ENCODE measurements at places on chromosomes 5 and 9.

GRCh38 chr5:17087035-17087434 is 130.4 kb upstream of the BASP1 start:
- DNase-seq: no peak

GRCh38 chr9:135150981-135151380 is 63.5 kb downstream of the OLFM1 start:
- DNase-seq: no peak

- no peak for DNase-seq
These were observed 6.1 kb upstream of the MACROH2A1 start for GRCh38 chr5:135405082-135405481.

DNA sequence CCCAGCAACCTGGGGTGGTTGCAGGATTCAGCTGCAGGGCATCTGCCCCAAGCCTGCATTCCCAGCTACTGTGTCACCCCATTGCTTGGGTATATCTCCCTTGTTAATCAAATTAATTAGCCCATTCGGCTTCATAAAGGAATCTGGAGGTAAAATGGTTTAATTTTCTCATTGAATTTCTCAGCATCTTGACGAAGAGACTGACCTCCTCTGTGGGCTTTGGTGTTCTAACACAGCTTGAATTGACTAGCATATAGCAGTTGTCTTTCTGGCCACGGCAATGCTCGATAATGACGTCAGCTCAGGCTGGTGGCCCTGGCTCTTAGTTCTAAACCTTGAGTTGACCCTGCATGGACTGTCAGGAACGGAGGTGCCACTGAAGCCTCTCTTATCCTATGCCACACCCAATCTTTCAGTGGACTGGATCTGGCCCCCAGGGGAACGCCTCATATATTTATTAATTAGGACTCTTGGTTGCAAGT is 72.4 kb downstream of the MSX2 start:
- no peak for DNase-seq

GRCh38 chr9:14347406-14348122 is 33.6 kb upstream of the NFIB start:
- DNase-seq: peak; percentile 77

GRCh38 chr5:32130865-32131264 is 43.3 kb downstream of the GOLPH3 start:
- DNase-seq: no peak

DNA sequence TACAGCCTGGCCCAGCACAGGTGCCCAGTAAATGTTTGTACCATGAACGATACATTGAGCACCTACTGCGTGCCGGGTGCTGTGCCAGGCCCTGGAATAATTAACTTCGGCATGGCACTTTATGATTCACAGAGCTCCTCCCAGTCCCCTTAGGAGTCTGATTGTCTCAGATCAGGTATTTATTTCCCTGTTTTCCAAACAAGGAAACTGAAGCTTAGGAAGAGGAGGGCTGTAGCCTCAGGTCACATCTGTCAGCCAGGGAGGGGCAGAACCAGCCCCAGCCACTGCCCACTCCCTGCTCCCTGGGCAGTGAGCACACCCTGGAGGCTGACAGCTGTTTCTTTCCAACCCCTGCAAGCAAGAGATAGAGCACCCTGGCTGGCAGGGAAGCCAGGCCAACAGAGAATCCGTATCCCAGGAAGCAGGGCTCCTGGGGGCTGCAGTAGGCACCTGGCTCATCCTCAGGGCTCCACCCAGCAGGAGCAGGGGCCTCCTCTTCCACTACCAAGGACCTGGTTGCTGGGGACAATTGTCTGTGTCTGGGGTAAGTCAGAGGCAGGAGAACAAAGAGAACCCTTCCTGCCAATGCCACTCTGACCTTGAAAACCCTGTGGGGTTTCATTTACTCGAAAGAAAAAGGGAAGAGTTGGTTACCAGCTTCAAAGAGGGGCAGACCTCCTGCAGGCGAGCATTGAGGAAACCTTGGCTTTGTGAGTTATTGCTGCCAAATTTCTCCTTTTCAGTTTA is 69.0 kb downstream of the DAB2IP start:
- DNase-seq: no peak

- DNase-seq: no peak
These were observed 19.7 kb downstream of the LCP2 start for GRCh38 chr5:170277867-170278281.

GRCh38 chr5:5573798-5574380 is 151.4 kb downstream of the ICE1 start:
- no peak for DNase-seq

- peak; percentile 39 for DNase-seq
These were observed 35.9 kb downstream of the HRH2 start for GRCh38 chr5:175693741-175694140.

GRCh38 chr5:86979811-86980411 is 287.8 kb upstream of the RASA1 start:
- DNase-seq: no peak

DNA sequence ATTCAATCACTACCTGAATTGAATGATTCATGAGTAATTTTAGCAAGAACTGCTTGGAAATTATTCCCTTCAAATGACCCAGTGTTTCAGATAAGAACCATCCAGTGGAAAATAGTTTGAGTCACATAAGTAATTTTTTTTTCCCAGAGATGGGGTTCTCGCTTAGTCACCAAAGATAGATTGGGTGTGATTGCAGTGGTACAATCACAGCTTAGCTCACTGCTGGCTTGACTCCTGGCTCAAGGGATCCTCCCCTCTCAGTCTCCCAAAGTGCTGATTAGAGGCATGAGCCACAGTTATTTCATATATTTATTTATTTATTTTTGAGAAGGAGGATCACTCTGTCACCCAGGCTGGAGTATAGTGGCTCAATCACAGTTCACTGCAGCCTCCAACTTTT is 574.5 kb upstream of the ARRDC3 start:
- DNase-seq: no peak

DNA sequence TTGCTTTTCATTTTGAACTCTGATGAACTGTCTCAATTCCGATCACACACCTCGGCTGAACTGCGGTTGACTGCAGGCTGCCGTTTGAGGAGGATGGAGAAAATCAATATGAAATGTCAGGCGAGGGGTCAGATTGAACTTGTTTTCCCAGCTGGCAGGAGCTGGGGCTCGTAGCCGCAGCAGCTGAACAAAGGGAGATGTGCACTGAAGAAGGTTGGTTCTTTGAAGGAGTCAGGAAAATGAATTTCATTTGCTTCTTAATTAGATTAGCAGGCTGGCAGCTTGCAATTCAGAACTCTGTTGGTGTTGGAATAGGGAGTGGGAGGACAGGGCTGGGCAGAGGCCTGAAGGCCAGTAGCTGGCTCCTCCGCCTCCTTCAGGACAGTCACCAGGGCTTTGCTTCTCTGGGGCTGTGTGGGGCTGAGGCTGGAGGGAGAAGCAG is 117.4 kb upstream of the GPR151 start:
- DNase-seq: no peak

DNA sequence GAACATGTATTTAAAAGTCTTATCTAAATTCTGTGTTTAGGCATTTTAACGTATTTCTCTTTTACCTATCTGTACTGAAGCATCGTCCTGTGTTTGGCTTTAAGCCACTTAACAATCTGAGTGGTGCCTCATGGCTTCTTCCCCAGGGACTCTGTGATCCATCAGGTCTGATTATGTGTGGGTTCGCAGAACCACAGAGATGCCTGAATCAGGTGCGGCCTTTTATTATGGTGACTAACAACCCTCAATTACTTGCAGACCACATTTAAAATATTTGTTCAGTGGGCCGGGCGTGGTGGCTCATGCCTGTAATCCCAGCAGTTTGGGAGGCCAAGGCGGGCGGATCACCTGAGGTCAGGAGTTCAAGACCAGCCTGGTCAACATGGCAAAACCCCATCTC is 39.6 kb upstream of the SAP30L start:
- peak; percentile 49 for DNase-seq

DNA sequence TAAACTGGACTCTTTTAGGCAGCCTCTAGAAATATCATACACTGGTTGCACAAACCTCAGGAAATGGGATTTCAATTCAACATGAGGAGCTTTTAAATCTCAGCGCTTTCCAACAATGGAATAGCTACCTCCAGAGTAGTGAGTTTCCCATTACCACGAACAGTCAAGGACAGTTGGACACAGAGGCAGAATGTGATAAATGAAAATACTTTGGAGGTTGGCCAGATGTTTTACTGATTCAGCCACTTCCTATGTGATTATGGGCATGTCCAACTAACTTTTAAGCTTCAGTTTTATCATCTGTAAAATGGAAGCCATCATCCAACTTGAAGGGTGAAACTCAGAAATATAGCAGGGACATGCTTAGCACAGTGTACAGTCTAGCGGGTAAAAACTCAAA is 2.1 kb downstream of the FBXW2 start:
- DNase-seq: no peak

All from sigmoid colon (tissue), 7 donors.